ENCODE measurements at places on chromosomes 5 and 9.

DNA sequence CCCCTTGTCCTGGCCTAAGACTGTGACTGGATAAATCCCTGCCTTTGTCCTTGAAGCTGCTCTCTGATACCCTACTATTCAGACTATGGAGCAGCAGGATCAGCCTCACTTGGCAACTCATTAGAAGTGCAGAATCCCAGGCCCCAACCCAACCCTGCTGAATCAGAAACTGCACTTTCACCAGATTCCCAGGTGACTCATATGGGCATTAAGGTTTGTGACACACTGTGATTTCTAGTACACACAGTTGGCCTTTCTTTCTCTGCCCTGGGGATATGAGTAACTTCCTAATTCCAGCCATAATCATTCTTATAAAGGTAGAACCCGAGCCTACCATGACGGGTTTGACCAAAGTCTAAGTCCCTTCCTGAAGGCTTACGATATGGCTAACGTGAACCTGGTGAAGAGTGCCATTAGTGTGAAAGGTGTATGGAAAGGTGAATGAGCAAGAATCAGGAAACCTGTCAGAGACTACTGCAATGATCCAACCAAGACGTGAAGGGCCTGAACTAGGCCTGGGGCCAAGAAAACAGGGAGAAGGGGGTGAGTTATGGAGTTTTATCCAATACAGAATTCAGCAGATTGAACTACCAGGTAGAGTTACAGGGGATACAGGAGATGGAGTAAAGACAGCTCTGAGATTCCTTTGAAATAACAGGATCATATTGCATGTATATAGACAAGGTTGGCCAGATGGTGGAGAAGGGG lies 533.0 kb downstream of the BNC2 start:
- DNase-seq = peak; percentile 32

GRCh38 chr9:16959391-16959790 lies 88.9 kb upstream of the BNC2 start:
- no peak for DNase-seq

DNA sequence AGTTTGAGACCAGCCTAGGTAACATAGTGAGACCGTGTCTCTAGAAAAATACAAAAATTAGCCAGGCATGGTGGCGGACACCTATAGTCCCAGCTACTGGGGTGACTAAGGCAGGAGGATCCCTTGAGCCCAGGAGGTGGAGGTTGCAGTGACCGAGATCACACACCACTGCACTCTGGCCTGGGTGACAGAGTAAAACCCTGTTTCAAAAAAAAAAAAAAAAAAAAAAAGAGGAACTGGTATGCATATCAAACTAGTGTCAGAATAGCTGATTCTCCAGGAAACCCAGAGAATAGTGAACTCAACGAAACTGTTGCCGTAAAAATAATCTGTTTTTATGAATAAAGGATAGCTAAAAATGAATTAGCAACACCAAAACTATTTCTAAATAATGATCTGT lies 126.6 kb upstream of the BASP1 start:
- DNase-seq = no peak

DNA sequence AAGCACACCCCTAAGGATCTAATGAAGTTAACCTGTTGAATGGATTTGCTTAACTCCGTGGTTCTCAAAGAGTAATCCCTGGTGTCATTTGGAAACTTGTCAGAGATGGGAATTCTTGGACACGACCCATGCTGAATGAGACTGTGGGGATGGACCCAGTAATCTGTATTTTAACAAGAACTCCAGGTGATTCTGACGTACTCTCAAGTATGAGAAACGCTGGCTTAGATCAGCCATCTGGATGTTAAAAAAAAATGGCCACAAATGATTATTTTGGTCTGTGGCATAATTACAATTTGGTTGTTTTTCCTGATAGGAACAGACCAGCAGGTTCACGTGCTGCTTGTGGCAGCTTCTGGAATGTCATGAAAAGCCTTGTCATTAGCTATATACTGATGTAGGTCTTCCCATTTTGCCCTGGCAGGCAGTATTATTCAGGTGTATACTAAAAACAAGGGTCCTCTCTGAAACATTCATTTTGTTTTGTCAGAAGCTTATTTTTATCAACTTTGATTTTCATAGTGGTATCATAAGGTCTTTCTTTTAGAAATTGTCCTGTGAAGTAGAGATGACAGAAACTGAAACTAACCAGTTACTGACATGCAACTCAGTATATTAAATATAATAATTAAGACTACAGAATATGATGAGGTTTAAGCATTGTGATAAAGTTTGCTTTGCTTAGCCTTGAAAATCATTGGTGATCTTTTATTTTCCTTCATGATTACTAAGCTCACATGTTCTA lies 15.4 kb downstream of the CPEB4 start:
- no peak for DNase-seq

DNA sequence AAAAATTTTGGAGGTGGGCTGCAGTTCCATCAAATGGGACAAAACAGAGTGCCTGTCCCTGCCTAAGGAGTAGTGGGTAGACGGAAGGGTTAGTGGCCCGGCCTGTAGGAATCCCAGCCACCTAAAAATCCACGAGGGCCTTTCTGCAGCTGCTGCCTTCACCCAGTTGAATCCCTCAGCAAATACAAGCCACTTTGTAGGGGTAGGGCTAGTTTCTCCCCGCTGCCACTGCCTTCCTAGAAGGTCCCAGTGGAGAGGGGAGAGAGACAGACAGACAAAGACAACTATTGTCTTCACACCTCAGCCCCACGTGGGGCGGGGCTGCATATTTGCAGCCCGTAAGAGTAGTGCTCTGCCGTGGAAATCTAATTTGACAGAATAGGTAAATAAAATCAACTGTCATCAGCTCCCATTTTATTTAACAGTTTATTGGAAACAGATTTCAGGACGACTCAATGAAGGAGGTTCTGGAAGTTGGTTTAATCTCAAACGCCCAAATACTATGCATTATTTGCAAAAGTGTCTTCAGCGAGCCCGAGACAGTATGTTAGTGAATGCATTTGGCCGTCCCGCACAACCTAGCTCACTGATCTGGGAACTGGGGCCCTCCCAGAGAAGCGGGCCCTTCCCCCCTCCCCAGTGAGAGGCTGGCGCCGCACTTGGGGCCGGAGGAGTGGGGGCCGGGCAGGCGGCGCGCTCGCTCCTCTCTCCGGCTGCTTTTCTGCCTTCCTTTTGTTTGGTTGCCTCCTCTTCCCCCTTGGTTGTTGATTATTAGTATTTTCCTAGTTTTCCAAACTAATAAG lies 67.6 kb upstream of the TBCA start:
- DNase-seq = no peak

DNA sequence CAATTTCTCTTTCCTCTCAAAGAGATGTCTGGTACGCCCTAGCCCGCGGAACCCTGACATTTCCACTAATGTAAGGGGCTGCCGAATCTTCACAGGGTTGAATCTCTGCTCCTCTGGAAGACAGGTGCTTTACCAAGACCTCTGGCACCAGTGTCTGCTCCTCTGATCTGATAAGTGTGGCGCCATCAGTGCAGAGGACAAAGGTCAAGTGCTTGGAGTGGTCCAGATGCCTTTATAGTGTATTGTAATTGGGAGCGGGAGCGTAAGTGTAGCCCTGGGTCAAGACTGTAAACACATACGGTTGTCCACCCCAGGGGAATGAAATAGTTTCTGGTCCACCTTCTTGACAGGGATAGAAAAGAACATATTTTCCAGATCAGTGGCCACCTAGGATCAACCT lies 17.7 kb downstream of the ADAMTSL2 start:
- no peak for DNase-seq

GRCh38 chr5:155591273-155591672 lies 577.7 kb downstream of the KIF4B start:
- no peak for DNase-seq

DNA sequence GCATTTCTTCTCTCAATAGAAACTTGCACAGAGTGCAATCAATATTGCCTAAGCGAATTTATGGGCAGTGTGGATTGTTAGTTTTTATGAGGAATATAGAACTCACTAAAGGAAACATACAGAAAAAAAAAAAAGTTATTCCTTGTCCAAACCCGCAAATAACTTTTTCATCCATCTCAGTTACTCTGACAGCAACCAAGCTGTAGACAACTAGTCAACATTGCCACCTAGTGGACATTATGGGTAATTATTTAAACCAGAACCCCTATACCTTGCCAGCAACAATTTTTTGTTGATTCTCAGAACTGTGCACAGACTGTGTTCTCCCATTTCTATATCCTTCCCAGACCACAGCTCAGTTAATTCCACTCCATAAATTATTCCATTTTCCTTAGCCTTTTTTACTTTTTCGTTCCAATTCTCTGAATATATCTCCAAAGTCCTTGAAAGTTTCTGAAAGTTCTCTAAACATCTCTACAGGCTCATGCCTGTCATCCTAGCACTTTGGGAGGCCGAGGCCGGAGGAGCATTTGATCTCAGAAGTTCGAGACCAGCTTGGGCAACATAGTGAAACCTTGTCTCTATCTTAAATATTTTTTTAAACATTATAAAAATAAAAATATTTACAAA lies 2.6 kb upstream of the AFAP1L1 start:
- peak; percentile 51 for DNase-seq

DNA sequence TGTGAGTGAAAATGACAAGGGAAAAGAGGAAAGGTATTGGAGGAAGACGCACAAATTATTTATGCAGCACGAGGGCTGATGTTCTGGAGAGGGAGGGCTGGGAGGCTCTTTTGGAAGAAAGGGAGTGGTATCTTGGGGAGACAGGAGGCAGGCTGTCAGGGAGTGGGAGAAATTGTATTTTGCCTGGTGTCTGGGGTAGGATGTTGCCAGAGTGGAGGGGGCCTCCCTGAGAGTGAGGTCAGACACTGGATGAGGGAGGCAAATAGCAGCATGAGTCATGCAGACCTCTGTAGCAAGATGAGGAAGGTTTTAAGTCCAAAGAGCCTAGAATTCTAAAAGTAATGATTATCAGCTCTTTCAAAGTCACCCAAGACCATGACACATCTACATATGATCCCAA lies 158.0 kb downstream of the DMRT2 start:
- no peak for DNase-seq

DNA sequence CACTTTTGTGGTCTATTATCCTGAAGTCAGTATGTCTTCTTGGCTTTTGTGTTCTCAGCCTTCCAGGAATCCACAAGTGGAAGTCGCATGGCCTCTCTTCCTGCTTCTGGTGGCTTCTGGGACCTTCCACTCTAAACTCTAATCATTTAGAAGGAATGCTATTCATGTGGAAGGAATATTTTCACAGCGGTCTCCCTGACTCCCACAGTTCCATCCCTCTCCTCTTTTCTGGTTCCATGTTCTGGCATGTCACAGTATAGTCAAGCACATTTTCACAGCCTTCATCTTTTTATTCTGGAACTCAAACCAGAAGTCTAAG lies 7.3 kb upstream of the RAI14 start:
- DNase-seq = no peak

DNA sequence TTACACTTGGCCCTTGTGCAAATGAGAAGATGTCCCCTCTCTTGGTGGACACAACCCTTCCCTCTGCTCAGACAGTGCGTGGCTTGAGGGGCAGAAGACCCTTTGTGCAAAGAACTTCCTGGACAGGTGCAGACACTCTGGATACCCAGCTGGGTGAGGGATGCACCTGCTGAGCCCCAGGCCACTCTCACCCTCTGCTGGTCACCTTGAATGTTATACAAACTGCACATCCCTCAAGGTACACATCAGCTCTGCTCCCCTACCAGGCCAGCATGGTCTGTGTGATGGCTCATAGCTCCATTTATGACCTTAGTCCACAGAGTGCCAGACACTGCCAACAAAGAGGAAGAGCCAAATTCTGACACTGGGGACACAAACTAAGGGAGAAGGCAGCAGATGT lies 3.1 kb upstream of the DIRAS2 start:
- no peak for DNase-seq

DNA sequence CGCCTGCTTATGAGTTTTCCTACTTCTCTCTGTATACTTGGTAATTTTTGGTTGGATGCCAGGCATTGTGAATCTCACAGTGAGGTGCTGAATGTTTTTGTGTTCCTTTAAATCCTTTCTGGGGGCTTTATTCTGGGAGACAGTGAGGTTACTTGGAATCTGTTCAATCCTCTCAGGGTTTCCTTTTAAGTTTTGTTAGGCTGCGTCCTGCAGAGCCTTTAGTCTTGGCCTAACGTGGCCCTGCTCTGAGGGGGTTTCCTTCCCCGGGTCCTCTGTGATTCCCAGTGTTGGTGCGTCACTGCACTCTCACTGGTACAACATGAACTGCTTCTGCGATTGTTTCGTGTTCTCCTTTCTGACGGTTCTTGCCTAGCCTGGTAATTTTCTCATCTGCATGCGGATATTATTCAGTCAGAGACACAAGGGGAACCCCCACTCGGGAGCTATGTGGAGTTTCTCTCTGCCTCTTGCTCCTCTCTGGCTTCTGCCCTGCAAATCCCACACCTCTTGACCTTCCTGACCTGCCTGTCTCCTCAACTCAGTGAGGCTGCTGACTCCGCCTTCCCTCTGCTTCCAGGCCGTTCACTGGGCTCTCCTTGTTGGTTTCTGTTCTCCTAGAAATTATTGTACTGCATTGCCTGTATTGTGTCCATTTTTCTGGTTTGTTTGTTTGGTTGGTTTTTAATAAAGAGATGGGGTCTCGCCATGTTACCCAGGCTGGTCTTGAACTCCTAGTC lies 128.1 kb downstream of the DAB2IP start:
- DNase-seq = no peak

DNA sequence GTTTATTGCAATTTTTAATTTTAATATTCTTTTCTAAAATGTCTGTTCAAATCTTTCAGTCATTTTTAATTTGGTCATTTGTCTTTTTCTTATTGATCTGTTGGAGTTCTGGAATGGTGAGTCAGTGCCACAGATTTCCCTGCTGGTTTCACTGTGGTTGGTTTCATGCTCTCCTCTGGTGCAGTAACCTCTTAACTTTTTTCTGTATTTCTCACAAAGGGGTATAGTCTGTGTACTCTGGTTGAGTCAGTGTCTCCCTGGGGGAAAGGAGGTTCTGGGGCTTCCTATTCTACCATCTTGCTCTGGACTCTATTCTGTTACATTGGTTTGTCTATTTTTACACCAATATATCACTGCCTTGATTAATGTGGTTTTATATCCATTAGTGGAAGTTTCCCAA lies 178.8 kb downstream of the CSNK1G3 start:
- DNase-seq = no peak

GRCh38 chr5:67003685-67003934 lies 193.0 kb downstream of the CD180 start:
- no peak for DNase-seq

GRCh38 chr9:38048316-38048969 lies 20.6 kb downstream of the SHB start:
- DNase-seq = no peak

GRCh38 chr5:198516-199196 lies 7.4 kb downstream of the LRRC14B start:
- DNase-seq = no peak

DNA sequence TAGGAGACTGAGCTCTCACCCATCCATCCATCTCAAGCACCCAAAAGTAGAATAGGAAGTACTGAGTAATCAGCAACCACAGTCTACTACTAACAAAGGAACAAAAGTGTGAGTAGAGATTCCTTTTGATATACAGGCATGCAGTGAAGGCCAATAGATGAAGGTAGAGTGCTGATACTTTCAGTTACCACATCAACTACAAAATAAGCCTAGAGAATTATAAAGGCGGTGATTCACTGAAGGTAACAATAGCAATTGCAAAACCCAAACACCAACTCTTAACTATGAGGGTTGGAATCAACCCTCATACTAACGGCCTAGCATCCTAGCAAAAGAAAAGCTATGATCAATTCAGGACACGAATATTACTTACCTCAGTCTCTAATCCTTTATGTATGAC lies 992.6 kb downstream of the DNAH5 start:
- DNase-seq = no peak

GRCh38 chr5:5782402-5782801 lies 359.9 kb downstream of the ICE1 start:
- DNase-seq = no peak

Measured in HFF-Myc (cell line).